COR-L47 (cell line): ENCODE measurements at places on chromosomes 16 and 17.
A peak's percentile ranks its signal among the peaks of the same experiment; 100 is the strongest.

- DNase-seq: no peak
Measured at GRCh38 chr16:19116711-19117449, 3.1 kb downstream of the ITPRIPL2 start.

DNA sequence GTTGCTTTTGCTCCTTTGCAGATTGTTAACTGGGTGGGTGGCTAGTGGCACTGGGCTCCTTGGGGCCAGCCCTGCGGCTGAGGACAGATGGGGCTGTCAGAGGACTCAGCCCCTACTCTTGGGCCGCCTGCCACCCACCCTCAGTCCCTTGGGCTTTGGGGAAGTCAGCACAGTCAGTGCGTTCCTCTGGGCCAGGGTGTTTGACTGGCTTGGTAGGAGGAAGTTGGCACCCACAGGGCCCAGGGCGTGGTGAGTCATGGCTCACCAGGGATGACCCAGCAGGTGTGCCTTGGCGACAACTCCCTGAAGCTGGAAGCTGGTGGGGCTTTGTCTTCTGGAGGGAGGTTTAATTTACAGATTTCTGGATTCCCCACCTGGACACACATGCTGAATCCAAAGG lies 32.4 kb downstream of the HAPSTR1 start:
- peak; percentile 23 for DNase-seq

DNA sequence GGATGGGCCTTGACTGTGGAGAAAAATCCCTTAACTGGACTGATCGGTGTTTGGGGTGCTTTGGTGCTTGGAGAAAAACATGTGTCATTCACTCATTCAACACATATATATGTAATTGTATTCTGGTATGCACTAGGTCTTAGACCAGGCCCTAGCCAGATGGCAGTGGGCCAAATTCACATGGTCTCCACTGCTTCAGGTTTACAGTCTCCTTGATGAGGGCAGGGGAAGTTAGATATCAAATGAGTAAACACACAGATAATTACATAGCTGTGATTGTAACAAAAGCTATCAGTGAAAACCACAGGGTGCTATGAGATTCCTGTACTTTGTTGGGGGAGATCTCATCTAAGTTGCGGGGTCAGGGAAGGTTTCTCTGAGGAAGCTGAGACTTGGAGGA lies 78.8 kb downstream of the WWP2 start:
- no peak for DNase-seq

GRCh38 chr17:16352667-16353316 lies 477 bp downstream of the CENPV start:
- DNase-seq: peak; percentile 45

- no peak for DNase-seq
Measured at GRCh38 chr16:25812215-25812614, 120.5 kb downstream of the HS3ST4 start.

GRCh38 chr17:61479493-61480413 lies 27.5 kb downstream of the TBX4 start:
- DNase-seq: no peak

GRCh38 chr17:67194134-67194533 lies 50.9 kb downstream of the HELZ start:
- DNase-seq: no peak

DNA sequence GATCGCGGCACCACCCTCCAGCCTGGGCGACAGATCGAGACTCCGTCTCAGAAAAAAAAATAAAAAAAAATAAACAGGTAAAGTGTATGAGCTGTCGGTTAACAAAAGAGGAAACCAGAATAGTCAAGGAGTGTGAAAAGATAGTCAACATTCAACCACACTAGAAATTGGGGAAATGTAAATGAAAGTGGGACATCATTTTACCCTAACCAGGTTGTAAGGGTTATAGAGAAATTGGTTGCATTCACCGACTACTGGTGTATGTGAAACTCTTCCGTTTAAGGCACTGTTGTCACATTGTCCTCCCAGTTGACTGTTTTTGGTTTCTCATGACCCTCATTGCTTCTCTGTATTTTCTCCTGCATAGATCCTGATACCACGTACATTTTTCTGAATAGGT lies 62.8 kb downstream of the RABEP1 start:
- no peak for DNase-seq

DNA sequence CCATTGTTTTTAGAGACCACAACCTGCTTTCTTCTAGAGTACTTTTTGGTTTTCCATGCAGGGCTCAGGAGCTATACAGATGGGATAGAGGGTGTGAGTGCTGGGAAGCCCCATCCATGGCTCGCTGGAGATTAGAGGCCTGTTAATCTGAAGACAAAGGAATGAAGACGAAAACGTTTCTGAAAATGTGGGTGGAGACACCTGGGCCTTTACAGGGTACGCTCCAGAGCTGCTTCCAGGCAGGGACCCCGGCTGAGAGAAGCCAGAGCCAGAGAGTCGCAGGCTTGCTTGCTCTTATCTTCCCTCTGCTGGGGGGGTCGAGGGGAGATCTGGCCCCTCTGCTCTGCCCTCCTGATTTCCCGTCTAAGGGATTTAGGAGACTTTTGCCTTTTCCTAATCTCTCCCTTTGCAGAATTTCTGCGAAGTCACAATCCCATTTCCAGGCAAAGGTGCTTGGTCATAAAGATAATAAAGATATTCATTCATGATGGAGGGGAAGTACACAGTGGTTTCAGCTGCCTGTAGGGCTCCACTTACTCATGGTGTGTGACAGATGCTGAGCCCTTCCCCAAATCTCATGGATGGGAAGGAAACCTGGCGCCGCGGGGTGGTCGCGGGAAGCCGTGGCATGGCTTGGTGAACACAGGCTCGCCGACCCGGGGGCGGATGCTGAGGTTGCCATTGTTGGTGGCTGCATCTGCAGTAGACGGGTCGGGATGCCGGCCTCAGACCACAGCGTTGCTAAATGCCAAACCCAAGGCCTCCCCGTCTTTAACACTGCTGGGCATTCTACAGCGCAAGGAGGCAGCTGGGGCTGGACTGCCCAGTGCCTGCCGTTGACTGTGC lies 4.8 kb upstream of the SOCS3 start:
- DNase-seq: no peak

- no peak for DNase-seq
Measured at GRCh38 chr17:79803997-79804855, 7.3 kb upstream of the CBX8 start.

DNA sequence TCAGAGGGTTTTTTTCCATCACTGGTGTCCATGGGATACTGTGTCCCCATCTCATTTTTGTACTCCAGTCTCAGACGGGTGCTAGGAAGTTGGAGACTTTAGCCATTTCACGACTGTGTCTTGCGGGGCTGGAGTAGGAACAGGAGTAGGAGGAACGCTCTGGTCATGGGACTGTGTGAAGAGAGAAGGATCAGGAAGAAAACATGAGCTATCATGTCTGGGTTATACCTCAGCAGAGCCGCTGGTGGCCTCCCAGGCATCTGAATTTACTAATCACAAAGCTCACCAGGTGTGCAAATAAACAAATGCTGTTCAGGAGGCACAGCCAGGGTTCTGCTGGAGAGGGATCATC lies 225.4 kb downstream of the SEC14L1 start:
- peak; percentile 62 for DNase-seq

- DNase-seq: no peak
Measured at GRCh38 chr16:84686707-84687298, 13.0 kb upstream of the USP10 start.

DNA sequence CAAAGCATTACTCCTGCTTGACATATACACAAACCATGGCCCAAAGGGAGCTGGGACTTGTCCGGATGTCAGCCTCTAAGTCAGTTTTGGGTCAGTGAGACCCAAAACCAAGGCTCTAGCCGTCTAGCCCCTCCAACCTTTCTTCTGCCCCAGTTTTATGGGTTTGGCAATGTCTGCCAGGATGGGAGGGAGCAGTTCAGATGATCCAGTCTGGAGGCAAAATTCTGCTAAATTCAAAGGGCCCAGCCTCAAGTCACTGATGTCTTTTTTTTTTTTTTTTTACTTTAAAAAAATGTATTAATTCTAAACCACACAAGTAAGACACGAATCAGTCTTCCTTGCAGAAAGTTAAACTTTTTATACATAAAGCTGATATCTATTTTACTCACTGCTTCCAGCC lies 8.6 kb downstream of the NLRC5 start:
- DNase-seq: no peak

- no peak for DNase-seq
Measured at GRCh38 chr16:12899529-12900143, 1.8 kb upstream of the SHISA9 start.

DNA sequence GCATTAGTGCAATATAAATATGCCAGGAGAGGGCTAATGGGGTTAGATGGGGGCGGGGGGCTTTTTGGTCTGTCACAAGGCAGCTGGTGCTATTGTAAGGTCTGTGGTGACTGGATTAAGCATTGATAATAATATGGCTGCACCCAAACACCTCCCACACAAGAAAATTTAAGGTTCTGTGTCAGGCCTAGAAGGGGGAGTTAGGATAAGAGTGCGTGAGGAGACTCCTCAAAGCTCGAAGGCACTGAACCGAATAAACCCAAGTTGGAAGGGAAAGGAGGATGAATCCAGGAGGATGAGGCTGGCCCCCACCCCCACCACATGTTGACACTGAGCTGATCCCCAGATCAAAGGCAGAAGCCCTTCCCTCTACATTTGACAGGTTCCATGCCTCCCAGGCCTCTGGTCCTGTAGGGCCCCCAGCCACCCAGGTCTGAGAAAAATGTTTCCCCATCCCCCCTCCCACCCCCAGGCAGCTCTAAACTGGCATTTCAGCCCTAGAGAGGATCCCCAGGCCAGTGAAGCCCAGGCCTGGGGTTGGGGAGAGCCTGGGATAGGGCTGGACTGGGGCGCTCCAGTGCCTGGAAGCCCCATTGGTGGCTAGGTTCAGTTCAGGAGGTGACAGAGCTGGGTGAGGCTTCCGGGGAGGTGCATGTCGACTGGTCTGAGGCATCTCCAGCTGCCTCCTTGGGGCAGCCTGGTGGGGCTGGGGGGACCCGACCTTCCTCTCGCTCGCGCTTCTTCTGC lies 1.7 kb downstream of the HOXB1 start:
- DNase-seq: no peak

- peak; percentile 69 for DNase-seq
Measured at GRCh38 chr17:73278465-73279453, 17.1 kb upstream of the CPSF4L start.

GRCh38 chr17:39306509-39307212 lies 80.9 kb upstream of the STAC2 start:
- no peak for DNase-seq

- no peak for DNase-seq
Measured at GRCh38 chr17:35160354-35161201, 13.0 kb downstream of the UNC45B start.

DNA sequence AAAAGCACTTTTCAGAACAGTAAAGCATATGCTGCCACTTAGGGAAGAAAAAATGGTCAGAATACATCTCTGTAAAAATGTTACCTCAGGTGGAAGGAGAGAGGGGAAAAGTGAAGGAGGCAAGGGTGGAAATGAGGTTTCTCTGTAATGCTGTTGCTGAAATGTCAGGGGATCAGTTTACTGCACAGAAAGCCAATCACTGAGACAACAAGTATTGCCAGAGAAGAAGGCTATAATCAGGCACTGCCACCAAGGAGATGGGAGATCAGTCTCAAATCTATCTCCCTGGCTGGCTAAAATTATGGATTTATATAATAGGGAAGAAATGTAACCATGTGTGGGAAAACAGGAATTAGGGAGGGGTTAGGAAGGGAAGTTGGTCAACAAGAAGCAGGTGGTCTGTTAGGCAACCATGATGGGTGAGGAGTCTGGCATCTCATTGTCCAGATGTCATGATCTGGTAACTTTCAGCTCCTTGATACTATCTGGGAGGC lies 27.7 kb upstream of the GUCY2D start:
- no peak for DNase-seq

DNA sequence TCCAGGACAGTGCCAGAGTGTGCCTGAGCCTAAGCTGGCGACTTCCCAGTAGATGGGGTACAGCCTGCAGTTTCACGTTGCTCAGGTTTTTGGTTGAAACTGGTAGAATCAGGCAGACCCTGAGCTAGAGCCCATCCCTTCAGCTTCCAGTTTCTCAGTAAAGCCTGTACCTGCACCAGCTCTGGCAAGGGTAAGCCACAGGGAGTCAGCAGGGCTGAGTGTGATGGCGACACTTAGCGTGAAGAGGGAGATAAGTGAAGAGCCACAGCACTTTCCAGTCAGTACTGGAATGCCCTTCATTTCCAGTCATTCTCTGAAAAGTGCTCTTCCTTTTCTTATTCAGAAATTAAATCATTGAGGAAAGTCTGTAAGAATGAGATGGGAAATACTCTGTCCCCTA lies 22.4 kb downstream of the PLD6 start:
- DNase-seq: no peak

GRCh38 chr17:20116683-20117309 lies 107.6 kb downstream of the SPECC1 start:
- peak; percentile 30 for DNase-seq

GRCh38 chr17:39231091-39231561 lies 5.4 kb upstream of the STAC2 start:
- DNase-seq: no peak

- no peak for DNase-seq
Measured at GRCh38 chr16:50688867-50689266, 4.5 kb upstream of the NOD2 start.

DNA sequence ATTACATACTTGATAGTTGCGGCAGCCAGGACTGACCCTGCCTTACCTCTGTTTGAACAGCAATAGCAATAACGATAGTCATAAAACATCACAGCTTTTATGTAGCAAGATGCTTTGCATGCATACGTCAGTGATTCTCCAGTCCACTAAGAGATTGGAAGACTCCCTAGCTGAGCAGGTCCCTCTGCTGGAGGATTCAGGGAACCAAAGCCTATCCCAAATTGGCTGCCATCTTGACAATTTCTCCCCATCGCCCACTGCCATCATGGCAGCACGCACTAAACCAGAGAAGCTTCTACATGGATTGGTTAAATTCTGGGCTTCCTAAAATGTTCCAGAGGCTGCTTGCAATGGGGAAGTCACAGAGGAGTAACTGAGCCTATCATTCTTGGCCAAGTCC lies 360.6 kb upstream of the XYLT1 start:
- DNase-seq: no peak

DNA sequence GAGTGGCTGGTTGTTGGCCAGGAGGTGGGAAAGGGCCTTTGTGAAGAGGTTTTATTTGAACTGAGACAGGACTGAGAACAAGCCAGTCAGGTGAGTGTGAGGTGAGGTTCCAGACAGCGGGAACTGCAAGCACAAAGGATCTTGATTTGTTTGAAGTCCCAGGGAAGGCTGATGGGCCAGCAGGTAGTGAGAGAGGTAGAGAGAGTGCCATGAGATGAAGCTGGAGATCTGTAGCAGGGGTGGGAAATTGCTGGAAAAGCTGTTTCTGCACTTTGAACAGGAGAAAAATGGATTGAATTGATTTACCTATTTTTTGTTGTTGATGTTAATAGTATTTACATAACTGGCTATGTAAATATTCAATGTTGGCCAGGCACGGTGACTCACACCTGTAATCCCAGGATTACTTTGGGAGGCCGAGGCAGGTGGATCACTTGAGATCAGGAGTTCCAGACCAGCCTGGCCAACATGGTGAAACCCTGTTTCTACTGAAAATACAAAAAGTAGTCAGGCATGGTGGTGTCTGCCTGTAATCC lies 7.7 kb upstream of the DCTPP1 start:
- peak; percentile 2 for DNase-seq

GRCh38 chr16:66400503-66401380 lies 26.4 kb upstream of the BEAN1 start:
- DNase-seq: no peak

- DNase-seq: no peak
Measured at GRCh38 chr17:77248216-77249114, 107.7 kb downstream of the SEC14L1 start.

- DNase-seq: peak; percentile 74
Measured at GRCh38 chr16:12319428-12320035, 343.0 kb downstream of the SNX29 start.

- no peak for DNase-seq
Measured at GRCh38 chr16:10981697-10982216, 37.4 kb downstream of the CLEC16A start.
